ENCODE measurements at places on chromosomes 5 and 9.

GRCh38 chr5:110908848-110909247, 162.7 kb upstream of the TSLP start:
- no peak for DNase-seq

DNA sequence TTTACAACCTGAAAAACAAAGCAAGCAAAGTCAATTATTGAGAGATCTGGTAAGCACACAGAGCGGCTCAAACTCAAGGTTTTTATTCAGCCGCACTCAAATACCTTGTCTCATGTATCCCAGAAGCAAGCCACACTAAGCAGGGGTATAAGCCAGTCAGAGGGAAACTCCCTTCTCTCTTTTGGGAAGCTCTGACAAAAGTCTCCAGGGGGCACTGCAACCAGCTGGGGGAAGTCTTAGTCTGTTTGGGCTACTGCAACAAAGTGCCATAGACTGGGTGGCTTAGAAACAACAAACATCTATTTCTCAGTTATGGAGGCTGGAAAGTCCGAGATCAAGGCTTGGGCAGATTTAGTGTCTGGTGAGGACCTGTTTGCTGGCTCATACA, 246.0 kb downstream of the ENC1 start:
- no peak for DNase-seq

- no peak for DNase-seq
Measured at GRCh38 chr5:163695830-163696578, 190.6 kb downstream of the MAT2B start.

GRCh38 chr5:119789406-119790117, 160.2 kb downstream of the FAM170A start:
- DNase-seq, result no peak

DNA sequence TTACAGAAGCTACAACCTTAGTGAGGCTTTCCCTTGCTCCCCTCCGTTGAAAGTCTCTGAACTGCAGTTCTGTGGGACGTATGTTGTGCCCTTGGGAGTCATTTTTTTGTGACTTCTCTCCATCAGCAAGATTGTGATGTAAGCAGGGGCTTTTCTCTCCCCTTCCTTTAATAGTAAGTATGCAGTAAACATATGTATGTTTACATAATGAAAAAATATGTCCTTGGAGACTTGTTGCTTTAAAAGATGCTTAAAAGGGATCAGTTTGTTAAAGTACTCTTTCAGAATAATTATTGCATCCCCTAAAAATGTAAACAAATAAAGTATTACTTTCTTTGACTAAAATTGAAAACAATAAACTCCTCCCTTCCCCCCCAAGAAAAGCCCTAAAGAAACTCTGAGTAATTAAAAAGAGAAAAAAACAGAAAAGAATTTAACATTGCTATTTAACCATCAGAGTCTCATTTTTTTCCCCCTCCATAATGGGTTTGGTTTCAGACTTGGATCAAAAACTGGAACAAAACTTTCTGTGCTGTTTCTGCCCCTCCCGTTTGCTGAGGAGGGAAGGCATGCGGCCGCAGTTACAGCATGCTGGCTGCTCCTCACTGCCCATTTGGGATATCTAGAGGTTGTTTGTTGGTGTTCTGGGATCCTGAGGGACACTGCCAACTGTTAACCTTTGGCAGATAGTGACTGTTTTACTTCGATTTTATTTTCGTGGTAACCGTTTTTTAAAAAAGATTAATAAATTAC, 40.2 kb downstream of the TRIO start:
- DNase-seq, result no peak

GRCh38 chr5:71651579-71651978, 64.4 kb downstream of the MCCC2 start:
- peak; percentile 41 for DNase-seq

DNA sequence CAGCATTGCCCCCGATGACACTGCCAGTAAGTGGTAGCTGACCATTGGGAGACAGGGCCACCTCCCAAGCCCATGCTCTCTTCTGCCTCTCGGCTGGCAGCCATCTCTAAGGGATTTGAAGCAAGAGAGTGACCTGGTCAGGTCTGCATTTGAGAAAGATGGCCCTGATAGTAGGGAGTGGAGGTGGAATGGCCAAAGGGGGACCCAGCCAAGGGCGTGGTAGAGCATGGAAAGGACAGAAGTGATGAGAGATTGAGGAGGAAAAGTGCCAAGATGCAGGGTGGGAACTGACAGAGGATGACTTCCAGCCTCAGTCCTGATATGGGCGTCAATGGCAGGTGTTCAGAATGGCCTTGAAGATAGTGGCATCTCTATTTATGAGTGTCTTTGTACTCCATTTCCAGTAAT, 9.0 kb downstream of the ABL1 start:
- no peak for DNase-seq

GRCh38 chr5:155103146-155103545, 89.6 kb downstream of the KIF4B start:
- no peak for DNase-seq

GRCh38 chr5:15183520-15183919, 311.9 kb upstream of the ANKH start:
- DNase-seq, result no peak

- DNase-seq, result no peak
Measured at GRCh38 chr5:122691931-122692330, 82.9 kb upstream of the SNX2 start.

- no peak for DNase-seq
Measured at GRCh38 chr9:98888801-98889421, 54.8 kb upstream of the COL15A1 start.

DNA sequence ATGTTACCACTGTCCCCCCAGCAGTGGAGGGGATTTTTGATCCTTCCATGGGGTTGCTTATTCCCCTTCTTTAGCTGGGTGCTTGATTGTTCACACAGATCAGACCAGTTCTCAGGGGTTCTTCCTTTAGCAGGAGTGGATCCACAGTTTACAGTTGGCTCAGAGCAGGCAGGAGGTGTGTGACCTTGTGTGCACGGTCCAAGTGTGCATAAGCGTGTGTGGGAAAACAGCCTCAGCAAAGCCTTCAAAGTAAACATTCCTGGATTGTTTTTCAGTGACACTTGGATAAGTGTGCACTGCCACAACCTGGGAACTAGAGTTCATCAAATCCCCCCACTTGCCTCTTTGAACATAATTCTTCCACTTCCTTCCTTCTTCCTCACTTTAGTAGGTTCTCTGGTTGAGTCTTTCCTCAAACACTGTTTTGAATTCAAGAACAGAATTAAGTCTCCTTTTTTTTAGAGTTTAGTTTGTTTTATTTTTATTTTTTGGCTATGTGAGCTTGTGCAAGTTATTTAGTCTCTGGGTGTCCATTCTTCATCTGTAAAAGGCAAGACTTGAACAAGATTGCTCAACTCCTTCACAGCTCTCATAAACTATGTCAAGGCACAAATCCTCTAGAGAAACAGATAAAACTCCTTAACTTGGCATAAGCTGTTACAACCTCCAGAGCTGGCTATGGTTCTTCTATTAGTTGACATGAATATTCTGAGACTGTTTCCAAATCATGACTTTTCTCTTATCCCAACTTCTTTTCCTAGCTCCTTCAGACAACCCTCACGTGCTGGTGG, 78.0 kb downstream of the OSMR start:
- no peak for DNase-seq

DNA sequence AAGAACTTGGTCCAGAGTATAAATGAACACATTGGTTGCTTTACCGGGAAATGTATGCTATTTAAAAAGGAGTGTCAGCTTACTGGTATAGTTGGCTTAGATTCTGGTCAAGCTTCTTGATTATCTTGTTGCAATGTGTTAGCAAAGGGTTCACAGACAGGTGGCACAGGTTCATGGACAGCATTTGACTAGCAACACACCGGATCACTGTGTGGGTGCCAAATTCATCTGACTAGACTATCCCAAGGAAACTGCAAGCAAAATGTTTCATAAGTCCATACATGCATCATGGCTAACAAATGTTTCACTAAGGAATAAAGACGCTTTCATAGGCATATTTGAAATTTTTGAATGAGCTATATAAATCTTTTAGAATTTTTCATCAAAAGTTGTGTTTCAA, 274.1 kb downstream of the PLK2 start:
- DNase-seq, result no peak

- no peak for DNase-seq
Measured at GRCh38 chr9:127780126-127780885, 1.8 kb upstream of the SH2D3C start.

- no peak for DNase-seq
Measured at GRCh38 chr5:64497386-64497785, 8.4 kb upstream of the RGS7BP start.

- DNase-seq, result no peak
Measured at GRCh38 chr5:123223921-123224320, 134.9 kb downstream of the PRDM6 start.

DNA sequence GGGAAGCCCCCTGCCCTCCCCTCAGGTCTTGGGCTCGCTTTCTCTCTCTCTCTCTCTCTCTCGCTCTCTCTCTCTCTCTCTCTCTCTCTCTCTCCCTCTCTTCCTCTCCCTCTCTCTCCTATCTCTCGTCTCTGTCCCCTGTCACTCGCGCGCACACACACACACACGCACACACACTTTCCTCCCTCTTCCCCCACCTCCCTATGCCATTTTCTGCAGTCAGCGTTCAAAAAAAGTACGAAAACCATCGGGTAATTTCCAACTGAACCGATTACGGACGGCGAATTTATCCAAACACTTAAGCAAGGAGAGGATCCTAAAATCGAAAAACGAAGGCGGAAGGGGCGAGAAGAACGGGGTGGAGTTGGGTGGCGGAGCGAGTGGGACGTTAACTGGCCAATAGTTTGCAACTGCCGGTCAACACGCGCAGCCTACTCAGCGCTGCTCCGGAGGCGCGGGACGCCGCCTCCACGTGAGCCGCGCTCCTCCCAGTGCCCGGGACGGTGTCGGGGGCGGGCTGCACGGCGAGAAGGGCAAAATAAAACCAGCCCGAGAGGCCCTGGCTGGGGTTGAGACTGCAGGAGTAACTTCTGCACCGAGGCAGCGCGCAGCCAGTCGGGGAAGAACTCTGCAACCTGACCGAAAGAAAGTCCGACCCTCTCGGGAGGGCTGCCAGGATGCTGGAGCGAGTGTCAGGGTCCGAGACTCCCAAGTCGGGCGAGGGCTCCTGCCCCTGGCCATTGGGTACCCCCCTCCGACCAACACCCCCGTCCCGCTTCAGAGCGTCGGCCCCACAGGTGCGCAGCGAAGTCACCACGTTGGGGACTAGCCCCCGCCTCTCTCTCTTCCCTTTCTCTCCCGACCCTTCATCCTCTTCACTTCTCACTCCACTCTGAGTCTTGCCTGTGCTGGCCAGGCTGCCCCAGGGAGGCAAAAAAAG, 24.9 kb upstream of the ELAVL2 start:
- DNase-seq, result no peak

DNA sequence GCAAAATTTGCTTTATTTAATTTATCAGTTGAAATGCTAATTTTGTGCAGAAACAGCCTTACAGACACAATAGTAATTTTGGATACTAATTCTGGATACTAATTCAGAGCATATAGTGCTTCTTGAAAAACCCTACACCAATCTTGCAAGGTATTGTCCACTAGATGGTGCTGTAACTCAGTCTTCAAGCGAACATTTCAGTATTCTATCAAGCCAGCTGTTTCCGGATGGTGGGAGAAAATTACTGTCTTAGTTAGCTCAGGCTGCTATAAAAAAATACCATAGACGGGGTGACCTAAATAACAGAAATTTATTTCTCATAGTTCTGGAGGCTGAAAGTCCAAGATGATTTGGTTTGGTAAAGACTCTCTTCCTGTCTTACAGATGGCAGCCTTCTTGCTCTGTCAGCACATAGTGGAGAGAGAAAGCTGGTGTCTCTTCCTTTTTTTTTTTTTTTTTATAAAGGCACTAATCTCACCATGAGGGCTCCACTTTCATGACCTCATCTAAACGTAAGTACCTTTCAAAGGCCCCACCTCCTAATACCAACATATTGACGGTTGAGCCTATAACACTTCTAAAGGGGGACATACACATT, 1306.5 kb upstream of the CDH9 start:
- DNase-seq, result no peak

- DNase-seq, result peak; percentile 83
Measured at GRCh38 chr9:91033797-91034196, 232.2 kb downstream of the SYK start.

GRCh38 chr5:31443572-31443971, 88.3 kb downstream of the DROSHA start:
- no peak for DNase-seq

DNA sequence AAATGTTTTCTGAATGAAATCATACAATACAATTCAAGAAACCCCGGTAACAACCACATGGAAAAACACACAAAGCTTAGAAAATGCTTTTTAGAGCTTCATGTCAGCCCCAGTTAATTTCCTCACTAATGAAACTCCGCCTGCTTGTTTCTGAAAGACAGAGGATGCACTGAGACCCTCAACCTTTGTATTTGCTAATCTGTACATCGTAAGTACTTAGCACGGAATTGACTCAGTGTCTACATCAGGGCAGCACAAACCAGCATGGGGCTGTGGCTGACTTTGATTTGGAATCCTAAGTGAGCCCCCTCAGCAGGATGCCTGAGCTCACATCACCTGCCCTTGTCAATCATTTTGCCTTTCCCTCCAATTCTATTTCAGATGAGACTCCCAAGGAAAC, 499.1 kb upstream of the MPDZ start:
- DNase-seq, result no peak

DNA sequence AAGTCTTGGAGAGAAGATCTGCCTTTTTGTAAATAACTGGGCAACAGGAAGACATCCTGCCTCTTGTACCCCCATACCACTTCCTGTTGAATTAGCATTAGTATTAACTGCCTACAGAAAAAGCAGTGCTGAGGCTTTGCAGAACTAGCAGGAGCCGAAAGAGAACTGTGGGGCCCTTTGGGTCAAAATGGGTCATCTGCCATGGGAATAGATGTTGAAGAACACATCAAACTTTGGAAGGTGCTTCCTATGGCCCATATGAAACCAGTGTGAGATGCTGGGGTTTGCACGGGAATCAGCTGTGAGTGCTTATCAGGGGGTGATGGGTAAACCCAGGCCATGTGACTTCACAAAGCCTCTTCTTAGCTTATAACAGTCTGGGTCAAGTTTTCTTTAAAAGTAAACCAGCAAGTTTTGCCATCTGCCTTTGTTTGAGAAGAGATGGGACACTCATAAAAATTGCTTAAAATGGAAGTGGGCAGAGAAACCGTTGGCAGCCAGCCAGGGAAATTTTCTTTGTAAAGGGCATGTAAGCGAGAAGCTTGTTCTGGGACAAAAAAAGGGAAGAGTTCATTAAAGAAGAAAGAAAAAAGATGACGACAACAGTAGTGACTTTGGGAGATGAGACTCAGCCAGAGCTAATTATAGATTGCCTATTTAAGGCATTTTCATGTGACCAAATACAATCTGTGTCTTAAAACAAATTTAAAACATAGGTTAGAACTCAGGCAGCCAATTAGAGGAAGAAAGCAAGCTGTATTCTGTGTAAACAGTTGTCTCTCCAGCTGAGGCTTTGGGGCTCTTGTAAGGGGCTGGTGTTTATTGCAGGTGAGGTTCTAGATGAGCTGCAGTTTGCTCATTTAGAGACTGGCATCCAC, 4.4 kb downstream of the SLC25A25 start:
- DNase-seq, result peak; percentile 46

DNA sequence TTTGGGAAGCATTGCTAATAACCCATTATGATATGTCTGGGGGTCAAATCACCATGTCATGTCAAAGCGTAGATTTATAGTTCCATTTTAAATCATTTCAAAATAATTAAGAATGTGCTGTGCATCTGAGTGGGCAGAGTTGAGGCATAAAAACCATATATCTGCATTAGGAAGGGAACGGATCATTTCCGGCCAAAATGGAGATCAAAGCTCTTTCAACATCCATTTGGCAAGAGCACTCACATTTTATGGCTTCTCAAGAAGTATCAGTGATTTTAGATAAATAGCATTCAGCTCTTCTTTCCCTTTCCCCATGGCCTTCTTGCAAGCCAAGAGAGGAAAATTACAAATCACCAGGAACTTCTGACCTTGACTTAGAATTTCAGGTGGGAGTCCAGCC, 89.9 kb downstream of the HSPA4 start:
- DNase-seq, result no peak

Data from stimulated activated CD4-positive, alpha-beta T cell treated with anti-CD3 and anti-CD28 coated beads, Interleukin-12 subunit alpha, Interleukin-12 subunit beta, amount 100 ng/mL, for 48 hours (primary cell).